MV-4-11 (cell line): ENCODE measurements at places on chromosomes 2 and 18.

- no peak for DNase-seq
Observed at GRCh38 chr2:862731-863466, 87.8 kb upstream of the SNTG2 start.

DNA sequence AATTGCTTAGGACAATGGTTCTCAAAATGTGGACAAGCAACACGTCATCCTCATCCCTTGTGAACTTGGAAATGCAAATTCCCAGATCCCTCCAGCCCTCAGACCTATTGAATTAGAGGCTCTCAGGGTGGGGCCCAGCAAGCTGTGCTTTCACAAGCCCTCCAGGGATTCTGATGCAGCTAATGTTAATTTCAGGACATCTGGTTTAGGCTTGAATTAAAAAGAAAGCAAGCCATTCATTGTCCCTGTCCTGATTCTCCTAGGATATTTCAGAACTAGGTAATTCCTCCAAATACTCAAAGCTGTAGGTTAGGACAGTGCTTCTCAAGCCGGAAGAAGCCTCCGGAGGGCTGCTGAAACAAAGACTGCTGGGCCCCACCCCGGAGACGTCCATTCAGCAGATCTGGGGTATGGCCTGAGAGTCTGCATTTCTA, 26.0 kb upstream of the GLI2 start:
- DNase-seq, result no peak

GRCh38 chr2:175843625-175844024, 158.4 kb downstream of the LNPK start:
- DNase-seq, result no peak

DNA sequence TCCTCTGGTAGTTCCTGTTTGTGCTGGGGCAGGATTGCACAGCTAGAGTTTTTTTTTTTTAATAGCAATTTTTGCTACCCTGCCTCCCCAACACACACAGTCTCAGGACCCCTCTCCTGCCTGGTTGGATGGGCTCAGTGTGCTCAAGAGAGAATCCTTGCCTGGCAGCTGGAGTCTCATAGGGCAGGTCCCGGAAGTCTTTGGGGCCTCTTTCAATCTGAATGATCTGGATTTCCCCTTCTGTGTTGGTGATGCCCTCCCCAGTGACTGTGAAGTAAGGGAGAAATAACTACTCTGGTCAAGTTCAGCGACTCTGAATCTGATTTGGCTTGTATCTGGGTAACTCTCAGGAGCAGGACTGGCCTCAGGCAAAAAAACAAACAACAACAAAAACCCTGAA, 220.6 kb upstream of the LRRTM1 start:
- DNase-seq, result no peak

DNA sequence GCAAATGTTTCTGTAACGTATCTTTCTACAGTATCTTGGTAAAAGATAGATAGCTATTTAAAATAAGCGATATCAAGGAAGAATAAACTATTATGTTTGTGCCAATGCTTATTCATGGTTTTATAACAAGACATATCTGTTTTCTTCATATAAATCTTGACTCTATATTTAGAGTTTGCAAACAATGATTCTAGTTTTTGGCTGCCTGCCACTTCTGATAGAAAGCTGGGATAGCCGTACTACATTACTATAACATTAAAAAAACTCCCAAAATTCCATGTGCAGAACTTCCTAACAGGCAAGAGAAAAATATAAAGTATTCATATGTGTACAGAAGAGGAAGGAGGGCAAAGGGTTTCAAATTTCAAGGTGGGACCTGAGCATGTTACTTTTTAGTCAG, 985.0 kb downstream of the BCL11A start:
- no peak for DNase-seq

DNA sequence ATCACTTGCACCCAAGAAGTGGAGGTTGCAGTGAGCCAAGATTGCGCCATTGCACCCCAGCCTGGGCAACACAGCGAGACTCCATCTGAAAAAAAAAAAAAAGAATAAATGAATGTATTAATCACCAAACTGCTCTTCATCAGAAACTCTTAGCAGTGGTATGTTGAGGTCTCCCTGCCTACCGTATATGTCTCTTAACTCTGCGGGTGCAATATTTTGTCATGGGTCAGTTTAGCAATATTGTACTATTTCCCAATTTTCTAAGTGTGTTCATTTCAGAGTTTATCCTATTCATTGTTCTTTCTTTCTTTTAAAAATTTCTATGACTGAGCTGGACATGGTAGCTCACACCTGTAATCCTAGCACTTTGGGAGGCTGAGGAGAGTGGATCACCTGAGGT, 37.9 kb upstream of the MAP4K3 start:
- no peak for DNase-seq

DNA sequence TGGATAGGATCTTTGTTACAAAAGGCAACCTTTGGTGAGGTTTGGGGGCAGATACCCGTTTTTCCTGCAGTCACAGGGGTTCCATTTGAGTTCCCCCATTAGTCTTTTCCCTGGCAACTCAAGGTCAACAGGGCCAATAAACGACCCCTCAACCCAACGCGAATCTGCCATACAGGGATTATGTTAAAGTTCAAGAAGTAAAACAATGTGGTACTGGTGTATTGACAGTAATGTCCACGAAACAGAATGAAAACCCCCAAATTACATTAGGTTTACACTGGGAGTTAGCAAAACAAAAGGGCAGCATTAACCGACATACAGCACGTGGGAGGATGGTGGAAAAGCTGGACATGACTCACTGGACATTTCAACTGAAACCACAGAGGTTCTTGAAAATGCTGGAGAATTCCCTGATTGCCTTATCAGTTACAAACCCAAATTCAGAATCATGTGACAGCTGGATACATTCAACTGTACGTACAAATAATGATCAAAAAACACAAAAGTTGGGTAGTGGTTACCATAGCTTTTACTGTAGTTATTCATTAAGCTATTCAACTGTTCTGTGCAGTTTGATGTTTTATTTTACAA, 4.9 kb upstream of the IMP4 start:
- DNase-seq, result no peak

DNA sequence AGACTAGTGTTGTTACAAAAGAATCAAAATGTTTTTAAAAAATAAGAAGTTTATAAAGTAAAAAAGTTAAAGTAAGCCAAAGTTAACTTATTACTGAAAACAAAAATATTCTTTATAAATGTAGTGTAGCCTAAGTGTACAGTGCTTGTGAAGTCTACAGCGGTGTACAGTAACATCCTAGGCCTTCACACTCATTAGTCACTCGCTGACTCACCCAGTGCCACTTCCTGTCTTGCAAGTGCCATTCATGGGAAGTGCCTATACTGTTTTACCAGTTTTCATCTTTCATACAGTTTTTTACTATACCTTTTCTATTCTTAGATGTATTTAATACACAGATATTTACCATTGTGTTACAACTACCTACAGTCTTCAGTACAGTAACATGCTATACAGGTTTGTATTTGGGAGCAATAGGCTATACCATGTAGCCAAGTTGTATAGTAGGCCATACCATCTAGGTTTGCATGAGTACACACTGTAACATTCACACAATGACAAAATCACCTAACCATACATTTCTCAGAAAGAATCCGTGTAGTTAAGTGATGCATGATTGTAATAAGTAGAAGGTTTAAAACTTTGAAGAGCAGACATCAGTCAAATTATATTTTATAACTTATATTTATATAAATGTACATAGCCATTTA, 13.4 kb downstream of the SERPINB7 start:
- DNase-seq, result peak; percentile 86

DNA sequence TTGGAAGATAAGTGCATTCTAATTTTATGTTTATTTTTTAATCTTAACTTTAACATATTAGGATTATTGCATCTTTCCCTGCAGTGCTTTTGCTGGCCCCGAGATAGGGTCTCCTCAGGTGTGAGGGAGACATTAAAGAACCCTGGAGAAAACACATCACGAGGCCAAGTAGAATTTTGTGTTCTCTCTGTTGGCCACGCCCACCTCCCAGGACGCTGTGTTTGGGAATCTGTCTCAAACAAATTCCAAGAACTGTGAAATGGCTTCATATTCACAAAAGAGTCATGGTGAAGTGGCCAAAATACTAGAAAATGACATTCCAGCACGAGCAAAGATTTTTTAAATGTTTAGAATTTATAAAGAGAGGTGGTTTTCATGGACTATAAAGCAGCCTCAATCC, 27.3 kb downstream of the RNF144A start:
- no peak for DNase-seq

- DNase-seq, result no peak
Observed at GRCh38 chr18:38930881-38931753, 1365.5 kb upstream of the CELF4 start.

- DNase-seq, result no peak
Observed at GRCh38 chr18:58228176-58228575, 184.2 kb downstream of the NEDD4L start.

DNA sequence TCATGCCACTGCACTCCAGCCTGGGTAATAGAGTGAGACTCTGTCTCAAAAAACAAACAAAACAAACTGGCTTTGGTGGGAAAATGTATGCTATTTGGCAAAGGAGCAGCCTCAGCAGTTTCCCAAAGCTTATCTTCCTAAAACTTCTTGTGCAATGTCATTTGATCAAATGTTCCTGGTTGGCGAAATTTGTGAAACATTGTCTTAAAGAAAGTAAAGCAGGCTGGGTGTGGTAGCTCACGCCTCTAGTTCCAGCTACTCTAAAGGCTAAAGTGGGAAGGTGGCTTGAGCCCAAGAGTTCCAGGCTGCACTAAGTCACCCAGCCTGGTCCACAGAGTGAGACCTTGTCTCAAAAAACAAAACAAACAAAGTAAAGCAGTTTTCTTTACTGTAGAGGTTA, 17.3 kb upstream of the TAF4B start:
- no peak for DNase-seq

DNA sequence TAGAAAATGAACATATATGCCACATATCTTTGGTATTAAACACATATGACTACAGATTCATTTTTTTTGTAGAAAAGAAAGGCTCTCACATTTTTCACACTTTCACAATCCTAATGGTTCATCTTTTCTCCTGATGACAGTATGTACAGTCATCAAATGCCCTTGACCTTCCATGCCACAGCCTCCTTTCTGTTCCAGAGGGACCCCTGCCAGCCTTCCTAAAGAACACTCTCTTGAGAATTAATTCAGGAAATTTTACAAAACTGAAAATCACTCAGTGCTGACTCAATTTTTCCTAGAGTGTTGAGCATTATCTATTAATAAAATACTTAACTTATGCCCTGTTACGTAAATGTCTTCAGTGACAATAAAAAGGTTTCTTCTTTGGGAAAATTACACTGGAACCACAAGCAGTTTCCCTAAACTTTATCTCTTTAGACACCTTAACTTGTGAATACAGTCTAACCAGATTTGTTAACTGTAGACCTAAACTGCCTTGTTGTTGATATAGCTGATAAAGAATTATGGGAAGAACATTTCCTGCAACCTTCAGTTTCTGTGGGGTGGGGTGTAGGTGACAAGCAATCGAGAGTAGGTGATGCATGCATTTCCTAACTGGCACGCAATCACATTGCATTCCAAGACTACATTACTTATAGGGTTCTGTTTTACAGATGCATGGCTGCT, 15.3 kb upstream of the ACOXL start:
- DNase-seq, result no peak

DNA sequence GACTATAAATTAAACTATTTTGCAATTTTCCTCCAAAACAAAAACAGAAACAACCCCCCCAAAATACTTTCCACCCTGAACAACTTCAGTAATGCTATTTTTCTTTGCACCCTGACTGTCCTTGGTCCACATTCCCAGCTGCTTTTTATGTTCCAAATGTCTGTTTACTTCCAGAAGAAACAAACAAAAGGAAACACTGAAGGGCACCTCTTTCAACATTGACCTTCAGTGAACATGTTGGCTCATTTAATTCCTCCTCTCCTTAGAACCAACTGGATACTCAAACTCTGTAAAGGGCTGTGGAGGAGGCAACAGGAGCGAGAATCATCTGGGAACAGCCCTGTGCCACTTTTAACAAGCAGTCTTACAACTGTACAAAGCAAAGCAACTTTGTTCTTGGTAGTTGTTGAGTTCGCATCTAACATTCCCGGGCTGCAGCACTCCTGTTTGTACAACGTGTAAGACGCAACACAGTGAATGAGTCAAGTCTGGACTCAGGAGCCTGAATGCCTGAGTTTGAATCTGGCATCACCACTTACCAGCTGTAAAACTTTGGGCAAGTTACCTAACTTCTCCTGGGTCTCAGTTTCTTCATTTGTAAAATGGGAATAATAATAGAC, 111.4 kb upstream of the GATA6 start:
- no peak for DNase-seq

DNA sequence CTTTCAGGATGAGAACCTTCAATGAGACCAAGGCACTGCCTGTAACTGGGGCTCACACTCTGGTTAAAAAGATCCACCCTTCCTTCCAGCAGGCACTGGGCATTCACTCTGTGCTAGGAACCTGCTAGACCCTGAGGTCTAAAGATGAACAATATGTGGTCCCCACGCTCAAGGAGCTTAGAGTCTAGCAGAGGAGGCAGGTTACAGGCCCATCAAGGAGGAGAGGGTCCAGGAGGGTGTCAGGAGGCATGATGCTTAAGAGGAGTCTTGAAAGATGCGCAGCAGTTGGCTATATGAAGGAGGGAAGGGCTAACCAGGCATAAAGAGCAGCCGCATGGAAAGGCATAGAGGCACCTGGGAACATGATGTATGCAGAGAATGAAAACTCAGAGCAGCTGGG, 4.5 kb downstream of the ANKRD53 start:
- no peak for DNase-seq

DNA sequence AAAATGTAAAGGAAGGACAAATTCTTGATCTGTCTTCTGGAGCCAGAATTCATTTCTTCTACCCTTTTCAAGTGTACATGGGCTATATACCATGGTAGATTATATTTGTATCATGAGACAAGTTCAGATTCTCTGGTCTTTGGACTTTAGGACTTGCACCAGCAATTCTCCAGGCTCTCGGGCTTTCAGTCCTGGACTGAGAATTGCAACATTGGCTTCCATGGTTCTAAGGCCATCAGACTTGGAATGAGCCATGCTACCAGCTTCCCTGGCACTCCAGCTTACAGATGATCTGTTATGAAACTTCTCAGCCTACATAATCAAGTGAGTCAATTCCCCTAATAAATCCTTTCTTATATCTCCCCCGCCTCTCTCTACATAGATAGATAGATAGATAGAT, 33.3 kb downstream of the SRD5A2 start:
- DNase-seq, result no peak

- no peak for DNase-seq
Observed at GRCh38 chr2:20218331-20219320, 6.3 kb downstream of the SDC1 start.

DNA sequence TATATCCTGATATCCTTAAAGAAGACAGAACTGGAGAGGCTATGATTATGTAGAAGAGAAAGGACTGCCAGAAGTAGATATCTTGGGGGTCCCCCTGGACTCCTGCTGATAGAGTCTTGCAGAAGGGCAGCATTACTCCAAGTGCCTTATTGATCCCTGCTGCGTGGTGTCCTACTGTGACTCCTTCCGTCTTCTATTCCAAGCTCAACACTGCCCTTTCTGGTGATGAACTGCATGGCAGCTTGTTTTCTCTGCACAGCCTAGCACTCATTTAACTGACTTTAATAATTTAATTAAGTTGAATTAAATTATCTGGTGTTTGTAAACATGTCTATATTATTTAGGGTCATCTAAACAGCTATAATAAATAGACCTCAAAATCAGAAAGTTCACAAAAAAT, 194.1 kb upstream of the DSEL start:
- DNase-seq, result no peak

- DNase-seq, result no peak
Observed at GRCh38 chr2:47403609-47404193, 745 bp downstream of the MSH2 start.

GRCh38 chr2:133502678-133503077, 65.6 kb downstream of the NCKAP5 start:
- no peak for DNase-seq

GRCh38 chr18:69631281-69631680, 230.6 kb downstream of the DOK6 start:
- DNase-seq, result no peak

- no peak for DNase-seq
Observed at GRCh38 chr18:34050661-34051060, 174.1 kb downstream of the NOL4 start.
